ENCODE measurements at places on chromosomes 7 and 10.

- no peak for DNase-seq
Observed at GRCh38 chr10:24261627-24262026, 52.7 kb downstream of the KIAA1217 start.

DNA sequence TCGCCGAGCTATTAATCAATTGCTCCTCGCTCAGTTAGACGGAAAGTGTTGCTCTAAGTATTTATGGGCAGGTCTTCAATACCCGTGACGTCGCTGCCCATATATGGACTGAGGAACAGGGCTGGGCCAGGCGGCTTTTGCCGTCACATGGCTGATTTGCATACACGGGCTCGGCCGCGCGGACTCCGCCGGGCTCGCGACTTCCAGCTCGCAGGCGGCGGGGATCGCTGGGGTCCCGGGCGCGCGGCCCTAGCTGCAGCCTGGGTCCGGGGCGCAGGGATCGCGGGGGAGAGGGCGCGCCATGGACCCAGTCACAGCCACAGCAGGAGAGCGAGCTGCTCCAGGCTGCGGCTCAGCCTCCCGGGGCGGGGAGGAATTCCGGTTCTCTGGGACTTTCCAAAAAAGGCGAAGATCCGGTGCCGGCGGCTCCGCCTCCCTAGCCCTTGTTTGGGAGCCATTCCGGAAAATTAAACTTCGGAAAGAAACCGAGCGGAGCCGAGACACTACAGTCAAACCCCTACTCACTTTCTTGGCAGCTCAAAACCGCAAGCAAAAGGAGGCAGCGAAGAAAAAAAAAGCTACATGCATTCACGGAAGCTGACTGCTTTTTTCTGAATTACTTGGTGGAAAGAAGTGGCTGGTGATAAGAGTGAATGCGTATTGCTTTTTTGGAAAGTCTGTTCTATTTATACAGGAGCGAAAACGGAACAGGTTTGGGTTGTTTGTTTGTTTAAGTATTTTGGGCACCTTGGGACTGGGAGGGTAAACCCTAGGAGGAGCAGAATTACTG lies at the start of gene EGR2:
TSS of gene EGR2 (minus strand) at position 36 of the 790 bp plus-strand sequence. CDS start 337 bp downstream, outside the sequence.
- peak; percentile 97 for DNase-seq

- DNase-seq, result no peak
Observed at GRCh38 chr7:18916826-18917225, 200.6 kb downstream of the TWIST1 start.

DNA sequence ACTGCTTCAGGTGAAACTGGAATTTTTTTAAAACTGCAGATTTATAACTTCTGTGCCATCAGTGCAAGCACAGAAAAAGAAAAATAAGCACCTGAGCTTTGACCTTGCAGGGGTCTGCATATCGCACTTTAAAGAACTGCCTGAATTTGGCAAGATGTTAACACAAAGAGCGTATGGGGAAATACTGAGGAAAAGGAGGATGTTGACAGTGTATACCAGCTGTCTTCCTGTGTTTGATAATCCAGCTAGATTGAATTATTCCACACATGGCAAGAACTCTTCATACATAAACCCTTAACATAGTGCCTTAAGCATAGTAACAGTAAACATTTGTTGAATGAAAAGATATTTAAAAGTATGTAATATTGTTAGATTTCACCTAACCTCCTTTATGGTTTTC lies 30.0 kb downstream of the SMC3 start:
- DNase-seq, result no peak

DNA sequence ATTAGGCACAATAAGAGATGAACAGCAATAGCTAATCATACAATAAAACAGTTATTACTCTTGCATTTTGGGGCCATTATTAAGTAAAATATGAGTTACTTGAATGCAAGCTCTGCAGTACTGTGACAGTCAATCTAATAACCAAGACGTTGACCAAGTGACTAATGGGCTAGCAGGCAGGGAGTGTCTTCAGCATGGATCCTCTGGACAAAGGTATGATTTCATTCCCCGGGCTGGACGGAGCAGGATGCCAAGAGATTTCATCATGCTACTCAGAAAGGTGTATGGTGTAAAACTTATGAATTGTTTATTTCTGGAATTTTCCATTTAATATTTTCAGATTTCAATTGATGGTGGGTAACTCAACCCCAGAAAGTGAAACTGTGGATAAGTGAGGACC lies 80.9 kb downstream of the SHH start:
- no peak for DNase-seq

- DNase-seq, result no peak
Observed at GRCh38 chr7:10577866-10578374, 395.8 kb upstream of the PHF14 start.

DNA sequence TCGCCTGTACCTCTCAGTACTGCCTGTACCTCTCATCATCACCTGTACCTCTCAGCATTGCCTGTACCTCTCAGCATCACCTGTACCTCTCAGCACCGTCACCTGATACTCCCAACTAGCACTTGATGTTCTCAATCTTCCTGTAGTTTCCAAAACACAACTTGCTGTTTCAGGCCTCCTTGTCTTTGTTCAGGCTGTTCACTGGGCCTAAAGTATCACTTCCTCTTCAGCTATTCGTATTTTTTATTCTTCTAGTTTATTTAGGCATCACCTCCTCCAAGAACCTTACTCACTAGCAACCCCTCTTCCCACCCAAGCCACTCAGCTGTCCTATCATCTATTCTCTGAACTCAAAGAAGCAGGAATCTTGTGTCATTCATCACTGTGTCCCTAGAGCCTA lies 24.1 kb downstream of the OR6B1 start:
- no peak for DNase-seq

- DNase-seq, result no peak
Observed at GRCh38 chr7:26688936-26689506, 175.4 kb downstream of the SKAP2 start.

DNA sequence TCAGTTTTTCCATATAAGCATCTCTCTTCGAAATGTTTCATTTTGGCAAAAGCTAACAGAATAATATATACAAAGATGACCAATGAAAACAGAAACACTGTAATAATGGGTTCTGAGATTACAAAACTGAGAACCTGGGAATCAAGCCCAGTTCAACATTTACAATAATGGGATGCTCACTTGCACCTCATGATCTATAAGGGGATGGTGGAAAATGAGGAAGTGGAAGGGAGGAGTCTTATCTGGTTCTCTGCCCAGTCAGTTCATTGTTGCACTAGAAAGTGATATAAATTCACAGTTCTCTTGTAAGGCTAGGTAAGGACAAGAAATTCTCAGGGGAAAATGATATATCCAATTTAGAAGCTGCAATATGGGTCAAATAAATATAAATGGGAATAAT lies 31.7 kb upstream of the RHOBTB1 start:
- DNase-seq, result no peak

GRCh38 chr10:11154333-11154732 lies 136.7 kb downstream of the CELF2 start:
- DNase-seq, result peak; percentile 39

GRCh38 chr7:48111596-48111995 lies 22.5 kb downstream of the UPP1 start:
- no peak for DNase-seq

GRCh38 chr7:65910237-65910636 lies 37.4 kb downstream of the VKORC1L1 start:
- no peak for DNase-seq

GRCh38 chr7:15680446-15680845 lies 6.0 kb downstream of the MEOX2 start:
- no peak for DNase-seq

DNA sequence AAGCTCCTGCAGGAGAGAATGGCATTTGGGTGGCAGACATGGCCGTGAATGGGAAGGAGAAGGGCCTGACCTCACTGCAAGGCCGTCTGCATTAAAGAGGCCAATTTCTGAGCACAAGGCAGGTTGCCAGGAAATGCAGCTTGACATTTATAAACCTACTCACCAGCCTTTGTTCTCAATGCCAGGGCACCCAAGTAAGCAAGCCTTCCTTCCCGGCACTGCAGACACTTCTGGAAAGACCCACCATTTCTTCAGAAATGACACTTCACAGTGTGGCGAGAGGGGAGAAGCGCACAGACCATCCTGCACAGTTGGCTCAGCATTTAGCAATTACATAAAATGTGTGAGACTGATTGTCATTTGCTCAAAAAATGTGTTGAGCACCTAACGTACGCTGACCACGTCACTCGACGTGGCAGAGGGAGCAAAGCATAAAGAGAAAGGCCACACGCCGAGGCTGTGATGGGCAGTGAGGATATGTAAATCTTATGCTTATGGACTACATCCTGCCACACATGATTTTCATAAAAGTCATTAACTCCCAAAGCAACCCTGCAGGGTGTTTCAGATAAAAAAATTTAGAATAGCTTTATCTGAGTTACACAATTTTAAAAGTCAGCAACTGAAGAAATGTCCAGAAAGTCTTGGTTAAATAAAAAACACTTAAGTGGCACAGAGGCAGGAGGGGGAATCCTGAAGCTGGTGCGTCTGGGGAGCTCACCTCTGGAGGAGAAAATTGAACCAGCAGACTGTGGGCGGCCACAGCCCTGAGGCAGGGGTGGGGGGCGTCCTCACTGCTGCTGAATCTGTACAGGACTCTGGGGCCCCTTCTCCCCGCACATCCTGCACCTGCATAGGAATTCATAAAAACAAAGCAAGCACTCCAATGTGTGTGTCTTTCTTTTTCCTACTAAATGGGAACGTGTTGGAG lies 543.8 kb downstream of the PTPRN2 start:
- no peak for DNase-seq

DNA sequence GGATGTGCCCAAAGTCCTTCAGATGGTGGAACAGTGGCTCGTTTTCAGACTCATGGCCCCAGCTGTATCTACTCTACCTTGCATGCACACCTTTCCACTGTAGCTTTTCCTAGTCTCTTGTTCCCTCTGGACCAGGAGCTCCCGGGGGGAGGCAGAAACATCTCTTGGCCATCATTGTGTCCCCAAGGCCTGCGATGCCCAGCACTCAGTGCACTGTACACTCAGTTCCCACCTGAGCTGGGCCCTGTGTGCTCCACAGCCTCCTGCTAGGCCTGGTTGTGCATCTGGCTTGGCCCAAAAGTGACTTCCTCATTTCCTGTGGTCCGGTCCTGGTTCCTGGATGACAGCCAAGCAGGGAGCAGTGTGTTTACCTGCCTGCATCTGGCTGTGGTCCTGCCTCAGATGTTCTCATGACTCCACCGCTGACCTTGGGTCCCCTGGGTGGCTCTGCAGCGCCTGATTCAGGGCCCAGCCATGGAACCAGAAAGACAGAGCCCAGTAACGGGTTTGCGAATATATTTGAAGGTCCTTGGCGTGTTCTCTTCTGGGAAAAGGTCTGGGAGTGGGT lies 9.9 kb upstream of the DOCK1 start:
- DNase-seq, result no peak

DNA sequence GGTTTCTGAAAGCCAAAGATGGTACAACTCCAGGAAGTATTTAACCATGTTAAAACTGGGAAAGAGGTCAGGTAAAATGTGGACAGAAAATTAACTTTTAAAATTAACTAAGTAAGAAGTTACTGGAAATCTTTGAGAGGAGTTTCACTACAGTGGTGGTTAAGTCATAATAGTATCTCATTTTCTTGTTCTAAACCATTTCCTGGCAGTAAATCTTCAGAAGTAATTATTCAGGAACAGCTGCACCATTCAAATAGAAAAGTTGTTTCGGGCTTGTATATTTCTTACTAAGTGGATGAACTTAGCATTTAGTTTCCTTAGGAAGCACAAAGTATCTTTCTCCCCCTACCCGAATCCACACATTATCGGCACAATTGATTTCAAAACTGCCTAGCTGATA lies 27.1 kb downstream of the COPG2 start:
- no peak for DNase-seq

DNA sequence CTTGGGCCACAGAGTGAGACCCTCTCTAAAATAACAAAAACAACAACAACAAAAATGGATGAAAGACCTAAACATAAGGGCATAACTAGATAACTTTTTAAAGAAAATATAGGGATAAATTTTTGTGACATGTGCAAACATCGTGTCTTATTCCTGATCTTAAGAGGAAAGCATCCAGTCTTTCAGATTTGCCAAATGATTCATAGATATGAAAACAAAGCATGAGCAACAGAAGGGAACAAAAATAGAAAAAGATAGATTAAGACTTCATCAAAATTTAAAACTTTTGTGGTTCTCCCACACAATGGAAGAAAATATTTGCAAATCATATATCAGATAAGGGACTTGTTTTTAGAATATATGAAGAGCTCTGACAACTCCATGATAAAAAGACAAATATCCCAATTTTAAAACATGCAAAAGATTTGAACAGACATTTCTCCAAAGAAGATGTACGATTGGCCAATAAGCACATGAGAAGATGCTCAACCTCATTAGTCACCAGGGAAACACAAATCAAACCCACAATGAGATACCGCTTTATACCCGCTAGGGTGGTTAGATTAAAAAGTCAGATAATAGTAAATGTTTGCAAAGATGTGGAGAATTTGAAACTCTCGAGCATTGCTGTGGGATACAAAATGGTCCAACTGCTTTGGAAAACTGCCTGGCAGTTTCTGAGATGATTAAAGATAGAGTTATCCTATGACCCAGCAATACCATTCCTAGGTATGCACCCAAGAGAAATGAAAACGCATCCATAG lies 20.3 kb downstream of the PPIF start:
- no peak for DNase-seq

- DNase-seq, result no peak
Observed at GRCh38 chr10:85043207-85043606, 714.8 kb downstream of the CCSER2 start.

- DNase-seq, result no peak
Observed at GRCh38 chr7:91330866-91331265, 66.6 kb downstream of the FZD1 start.

DNA sequence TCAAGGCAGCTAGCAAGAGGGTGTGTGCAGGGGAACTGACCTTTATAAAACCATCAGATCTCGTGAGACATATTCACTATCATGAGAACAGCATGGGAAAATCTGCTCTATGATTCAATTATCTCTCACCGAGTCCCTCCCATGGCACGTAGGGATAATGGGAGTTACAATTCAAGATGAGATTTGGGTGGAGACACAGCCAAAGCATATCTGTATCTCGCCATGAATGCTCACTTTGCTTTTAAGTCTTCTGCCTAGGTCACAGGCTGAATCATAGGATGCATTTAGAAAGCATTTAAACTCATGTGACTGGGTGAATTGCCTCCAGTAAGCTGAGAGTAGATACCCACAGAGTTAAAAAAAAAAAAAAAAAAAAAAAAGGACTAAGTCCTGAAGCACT lies 220.0 kb downstream of the AGMO start:
- no peak for DNase-seq

DNA sequence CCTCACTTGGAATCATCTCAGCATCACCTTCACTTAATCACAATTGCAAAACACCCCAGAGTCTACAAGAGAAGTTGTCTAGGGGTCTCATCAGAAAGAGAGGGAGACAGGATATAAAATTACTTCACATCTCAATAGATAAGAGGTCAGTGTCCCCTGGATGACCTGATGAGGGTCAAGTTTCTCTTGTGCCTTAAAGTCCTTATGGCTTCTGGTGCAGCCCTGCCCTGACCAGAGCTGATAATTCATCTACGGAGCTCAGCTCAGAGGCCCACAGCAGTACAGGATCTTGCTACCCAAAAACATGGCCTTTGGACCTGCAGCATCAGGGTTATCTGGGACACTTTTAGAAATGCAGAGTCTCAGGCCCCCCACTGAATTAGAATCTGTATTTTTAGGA lies 111.1 kb upstream of the GLI3 start:
- no peak for DNase-seq
